ENCODE measurements at places on chromosomes 7 and 10.

GRCh38 chr10:52446391-52446790 is 132.3 kb downstream of the DKK1 start:
- DNase-seq: no peak

GRCh38 chr7:49803812-49804211 is 30.4 kb downstream of the VWC2 start:
- DNase-seq: no peak

- DNase-seq: no peak
Observed at GRCh38 chr7:151840088-151840910, 36.6 kb downstream of the PRKAG2 start.

DNA sequence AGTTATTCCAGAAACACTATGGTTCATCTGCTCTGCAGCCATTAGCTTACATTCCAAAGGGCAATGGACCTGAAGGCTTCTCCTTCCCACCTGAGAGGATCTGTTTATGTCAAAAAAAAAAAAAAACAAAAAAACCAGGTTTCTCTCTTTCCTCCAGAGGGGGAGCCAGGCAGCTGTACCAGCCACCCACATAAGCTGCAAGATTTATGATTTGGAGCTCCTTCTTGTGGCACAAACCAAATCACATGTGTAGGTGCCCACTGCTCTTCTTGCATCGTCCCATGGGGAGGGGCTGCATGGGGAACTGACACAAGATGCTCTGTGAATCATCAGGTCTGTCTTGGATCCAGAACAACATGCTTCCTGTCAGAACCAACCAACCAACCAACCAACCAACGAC is 231.6 kb upstream of the IGFBP3 start:
- DNase-seq: no peak

DNA sequence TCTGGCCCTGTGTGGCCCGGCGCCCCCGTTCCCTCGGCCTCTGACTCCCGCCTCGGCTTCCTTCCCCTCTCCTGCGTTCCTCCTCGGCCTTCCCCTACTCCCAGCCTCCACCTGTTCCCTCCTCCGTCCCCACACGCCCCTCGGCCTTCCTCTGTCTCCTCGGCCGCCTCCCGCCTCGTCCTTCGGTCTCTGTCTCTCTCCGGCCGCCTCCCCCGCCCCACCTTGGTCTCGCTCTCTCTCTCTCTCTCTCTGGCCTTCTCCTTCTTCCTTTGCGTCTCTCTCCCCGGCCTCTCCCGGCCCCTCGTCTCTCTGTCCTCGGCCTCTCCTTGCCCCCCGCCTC is 588 bp downstream of the GET4 start:
- DNase-seq: no peak
